ENCODE measurements at places on chromosomes 1 and 21.
A peak's percentile ranks its signal among the peaks of the same experiment; 100 is the strongest.

DNA sequence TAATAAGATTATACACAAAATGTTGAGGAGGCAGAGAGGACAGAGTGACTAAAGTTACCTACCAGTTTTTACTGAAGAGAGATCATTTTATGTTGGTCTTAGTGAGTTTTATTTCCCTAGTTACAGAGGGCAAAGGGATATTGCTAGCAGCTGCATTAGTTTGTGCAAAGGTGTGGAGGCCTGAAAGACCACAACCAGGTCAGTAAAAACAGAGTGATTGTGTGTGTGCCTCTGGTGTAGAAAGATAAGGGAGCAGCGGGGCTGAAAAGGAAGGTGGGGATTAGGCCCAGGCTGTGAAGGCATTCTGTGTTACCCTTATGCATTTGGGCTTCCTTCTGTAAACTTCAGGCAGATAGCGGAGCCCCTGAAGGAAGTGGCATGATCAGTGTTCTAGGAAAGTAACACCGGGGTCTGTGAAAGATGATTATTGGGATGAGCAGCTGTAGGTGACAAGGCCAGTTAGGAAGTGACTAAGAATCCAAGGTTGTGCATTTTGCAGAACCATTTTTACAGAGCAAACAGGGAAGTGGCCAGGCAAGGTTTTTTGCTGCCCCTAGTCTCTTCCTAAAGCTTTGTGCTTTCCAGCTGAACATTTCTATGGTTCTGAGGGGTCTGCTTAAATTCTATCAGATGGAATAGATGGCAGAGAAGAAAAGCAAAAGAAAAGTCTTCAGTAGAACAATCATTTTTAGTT is 3.7 kb downstream of the GADD45A start:
- no peak for DNase-seq

- DNase-seq: no peak
Observed at GRCh38 chr1:11285883-11286734, 13.1 kb downstream of the UBIAD1 start.

- no peak for DNase-seq
Observed at GRCh38 chr1:16235944-16236510, 956 bp downstream of the CPLANE2 start.

- no peak for DNase-seq
Observed at GRCh38 chr21:34661848-34662247, 6.9 kb upstream of the CLIC6 start.

DNA sequence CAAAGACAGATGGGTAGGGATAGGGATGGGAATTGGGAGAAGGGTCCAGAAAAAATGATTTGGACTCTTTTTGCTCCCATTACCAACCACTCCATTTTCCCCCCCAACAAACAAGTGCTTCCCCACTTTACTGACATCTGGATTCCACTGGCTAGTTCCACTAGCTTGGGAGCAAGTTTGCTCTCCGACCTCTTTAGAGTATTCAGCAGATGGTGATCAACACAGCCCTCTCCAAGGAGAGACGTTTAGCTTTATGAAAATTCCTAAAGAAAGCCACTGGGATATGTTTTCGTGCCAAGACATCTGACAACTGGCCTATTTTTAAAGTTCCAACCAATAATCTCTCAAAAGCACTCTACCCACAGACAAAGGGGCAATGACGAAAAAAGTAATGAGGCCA is 50.3 kb downstream of the ITPKB start:
- no peak for DNase-seq

- no peak for DNase-seq
Observed at GRCh38 chr1:56938646-56939045, 27.2 kb downstream of the C8B start.

GRCh38 chr1:6971699-6972098 is 186.4 kb downstream of the CAMTA1 start:
- DNase-seq: no peak

- peak; percentile 83 for DNase-seq
Observed at GRCh38 chr1:15152318-15153183, 996 bp upstream of the TMEM51 start.

DNA sequence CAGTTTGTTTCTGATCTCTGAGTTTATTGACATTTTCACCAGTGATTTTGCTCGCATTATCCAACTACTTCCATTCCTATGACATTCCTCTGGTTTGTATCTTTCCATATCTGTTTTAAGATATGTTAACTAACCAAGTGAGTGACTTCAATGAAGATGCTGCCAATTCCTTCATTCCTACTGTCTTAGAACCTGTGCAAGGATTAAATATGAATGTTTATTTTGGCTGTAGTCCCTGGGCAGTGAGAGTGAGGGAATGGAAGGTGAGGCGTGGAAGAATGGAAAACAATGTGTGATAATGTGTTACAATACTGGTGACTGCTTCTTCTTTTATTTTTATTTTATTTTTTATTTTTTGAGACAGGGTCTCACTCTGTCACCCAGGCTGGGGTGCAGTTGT is 183.0 kb downstream of the SDCCAG8 start:
- no peak for DNase-seq

DNA sequence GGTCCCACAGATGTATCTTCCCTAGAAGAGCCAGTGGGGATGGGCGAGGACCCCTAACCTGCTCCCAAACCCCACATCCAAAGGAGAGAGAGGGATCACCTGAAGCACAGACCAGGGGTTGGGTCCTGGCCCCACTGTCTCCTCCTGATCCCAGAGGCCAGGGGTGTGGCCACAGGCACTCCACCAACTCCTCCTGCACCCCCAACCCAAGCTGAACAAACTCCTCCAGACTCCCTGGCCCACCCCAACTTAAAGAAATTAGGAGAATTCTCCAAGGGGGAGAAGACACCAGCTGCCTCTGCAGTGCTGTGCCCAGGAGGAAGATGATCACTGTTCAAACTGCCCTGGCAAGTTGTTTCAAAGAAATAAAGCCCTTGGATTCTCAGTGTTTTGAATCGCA is 4.5 kb upstream of the PRAMEF12 start:
- no peak for DNase-seq

GRCh38 chr1:41241749-41242341 is at the start of gene SCMH1:
Gene SCMH1, minus strand, starts transcription at chr1:41242306. Its CDS starts 56,173 bp downstream, at chr1:41186133.
- DNase-seq: peak; percentile 70

GRCh38 chr1:52234708-52235107 is 92.8 kb downstream of the ZFYVE9 start:
- DNase-seq: no peak

DNA sequence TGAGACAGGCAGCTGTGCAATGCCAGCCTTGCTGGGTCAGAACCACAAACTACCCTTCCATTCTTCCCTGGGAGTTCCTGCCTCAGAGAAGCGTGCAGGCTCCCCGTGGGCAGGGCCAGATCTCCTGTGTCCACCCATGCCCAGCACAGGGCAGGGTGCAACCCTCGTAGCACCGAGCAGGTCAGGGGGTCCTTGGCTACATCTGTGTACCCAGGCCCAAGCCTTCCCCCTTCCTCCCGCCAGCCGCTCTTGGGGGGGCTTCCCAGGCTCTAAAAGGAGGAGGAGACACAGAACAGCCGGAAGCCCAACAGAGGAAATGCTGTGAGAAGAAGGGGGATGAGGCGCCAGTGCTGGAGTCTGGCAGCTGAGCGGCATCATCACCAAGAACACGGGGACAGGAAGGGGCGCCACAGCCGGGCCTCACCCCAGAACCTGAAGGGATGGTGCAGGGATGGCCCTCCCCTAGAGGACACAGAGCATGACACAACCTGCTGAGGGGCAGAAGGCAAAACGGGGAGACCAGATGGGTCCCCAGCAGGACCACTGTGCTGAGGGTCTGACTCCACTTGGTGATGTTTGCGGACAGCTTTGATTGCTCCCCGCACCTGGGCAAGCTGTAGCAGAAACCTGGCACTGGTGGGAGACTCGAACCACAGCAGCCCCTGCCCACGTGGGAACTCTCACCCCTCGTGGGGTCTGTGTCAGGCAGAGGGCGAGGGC is 233.2 kb downstream of the NPHP4 start:
- no peak for DNase-seq

DNA sequence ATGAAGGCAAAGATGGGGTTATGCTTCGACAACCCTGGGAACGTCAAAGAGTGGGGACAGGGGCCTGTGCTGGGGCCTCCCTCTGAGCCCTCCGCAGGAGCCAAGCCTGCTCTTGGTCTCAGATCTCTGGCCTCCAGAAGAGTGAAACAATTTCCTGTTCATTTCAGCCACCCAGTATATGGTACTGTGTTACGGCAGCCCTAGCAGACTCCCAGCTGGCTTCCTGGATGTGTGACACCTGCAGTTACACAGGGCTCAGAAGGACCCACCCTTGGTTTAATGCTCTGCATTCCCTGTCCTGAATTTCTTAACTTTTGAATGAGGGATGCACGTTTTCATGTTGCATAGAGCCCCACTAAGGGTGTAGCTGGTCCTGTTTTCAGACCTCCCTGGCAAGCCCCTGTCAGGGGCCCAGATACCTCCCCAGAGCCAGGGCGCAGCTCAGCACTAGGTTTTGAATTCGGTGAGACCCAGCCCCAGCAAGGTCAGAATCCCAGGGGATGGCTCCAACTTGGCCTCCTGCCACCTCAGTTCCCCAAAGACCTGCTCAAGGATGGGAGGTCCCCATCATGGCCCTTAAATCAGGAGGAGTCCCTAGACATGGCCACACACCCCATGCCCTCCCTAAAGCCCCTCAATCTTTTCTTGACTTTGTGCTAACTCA is 79.0 kb upstream of the IFFO2 start:
- DNase-seq: peak; percentile 5

- DNase-seq: no peak
Observed at GRCh38 chr21:37658817-37659458, 257.3 kb downstream of the KCNJ6 start.

GRCh38 chr1:147475488-147475887 is 65.8 kb upstream of the BCL9 start:
- DNase-seq: no peak

GRCh38 chr1:10380594-10381275 is 18.1 kb upstream of the PGD start:
- DNase-seq: no peak

DNA sequence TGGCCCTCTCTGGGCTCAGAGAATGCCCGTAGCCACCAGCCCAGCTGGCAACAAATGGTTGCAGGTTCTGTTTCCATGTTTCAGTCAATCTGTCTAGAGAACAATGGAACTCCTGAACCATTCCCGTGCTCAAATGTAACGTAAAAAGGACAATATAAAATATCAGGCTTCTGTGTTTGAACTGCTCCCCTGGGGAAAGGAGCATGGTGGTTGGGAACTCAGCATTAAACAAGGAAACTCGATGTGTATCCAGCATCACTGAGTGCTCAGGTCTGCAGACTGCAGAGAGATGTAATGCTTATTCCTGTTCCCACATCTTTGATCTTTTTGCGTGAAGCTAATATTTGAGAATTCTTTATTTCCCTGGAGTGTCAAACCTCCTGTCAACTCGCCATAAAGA is 326.5 kb downstream of the KIF26B start:
- no peak for DNase-seq

DNA sequence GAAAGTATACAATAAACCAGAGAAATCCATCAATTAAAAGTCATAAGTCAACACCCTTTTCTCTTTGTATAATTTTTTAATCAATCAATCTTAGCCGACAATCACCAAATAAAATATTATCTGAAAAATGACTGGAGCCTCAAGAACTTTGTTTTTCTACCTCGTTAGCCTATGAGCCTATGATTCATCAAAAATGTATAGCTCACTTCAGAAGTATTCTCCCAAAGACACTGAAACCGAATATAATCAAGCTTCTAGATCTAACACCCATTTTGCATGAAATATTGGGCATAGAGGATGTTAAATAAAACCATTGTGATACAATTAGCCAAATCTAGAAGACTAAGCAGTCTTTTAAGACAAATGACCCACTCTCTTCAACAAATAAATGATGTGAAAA is 17.8 kb upstream of the RSBN1 start:
- no peak for DNase-seq

GRCh38 chr1:199042193-199042592 is 403.4 kb downstream of the PTPRC start:
- no peak for DNase-seq

- DNase-seq: no peak
Observed at GRCh38 chr1:198575292-198575691, 34.8 kb upstream of the ATP6V1G3 start.

- peak; percentile 61 for DNase-seq
Observed at GRCh38 chr1:151720974-151721787, at the start of gene RIIAD1. Gene RIIAD1, plus strand, starts transcription at chr1:151721522. Its CDS starts 15 bp downstream, at chr1:151721537.

- peak; percentile 4 for DNase-seq
Observed at GRCh38 chr1:53642607-53643006, 96.4 kb downstream of the GLIS1 start.

GRCh38 chr21:15062606-15062965 is 2.2 kb downstream of the NRIP1 start:
- no peak for DNase-seq

DNA sequence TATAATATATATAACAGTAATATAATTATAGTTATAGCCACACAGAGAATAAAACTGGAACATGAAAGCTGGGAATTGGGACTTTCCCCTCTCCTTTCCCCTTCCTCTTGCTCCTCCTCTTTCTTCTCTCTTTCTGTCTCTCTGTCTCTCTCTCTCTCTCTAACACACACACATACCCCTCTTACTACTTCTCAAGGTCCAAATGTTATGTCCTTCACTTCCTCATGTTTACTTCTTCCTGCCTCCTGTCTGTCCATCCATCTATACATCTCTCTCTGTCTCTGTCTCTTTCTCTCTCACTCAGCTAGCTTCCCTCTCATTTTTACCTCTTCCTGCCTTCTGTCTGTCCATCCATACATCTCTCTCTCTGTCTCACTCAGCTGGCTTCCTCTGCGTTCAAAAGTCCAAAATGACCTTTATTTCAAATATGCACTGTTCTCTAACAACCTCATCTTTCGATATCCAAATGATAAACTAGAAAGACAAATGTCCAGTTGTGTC is 261.1 kb downstream of the SIPA1L2 start:
- no peak for DNase-seq

- DNase-seq: no peak
Observed at GRCh38 chr1:185520188-185520920, 203.3 kb upstream of the IVNS1ABP start.

GRCh38 chr1:11862890-11863289 is 4.1 kb upstream of the NPPB start:
- no peak for DNase-seq

- DNase-seq: no peak
Observed at GRCh38 chr21:38272215-38272614, 15.4 kb downstream of the KCNJ15 start.

DNA sequence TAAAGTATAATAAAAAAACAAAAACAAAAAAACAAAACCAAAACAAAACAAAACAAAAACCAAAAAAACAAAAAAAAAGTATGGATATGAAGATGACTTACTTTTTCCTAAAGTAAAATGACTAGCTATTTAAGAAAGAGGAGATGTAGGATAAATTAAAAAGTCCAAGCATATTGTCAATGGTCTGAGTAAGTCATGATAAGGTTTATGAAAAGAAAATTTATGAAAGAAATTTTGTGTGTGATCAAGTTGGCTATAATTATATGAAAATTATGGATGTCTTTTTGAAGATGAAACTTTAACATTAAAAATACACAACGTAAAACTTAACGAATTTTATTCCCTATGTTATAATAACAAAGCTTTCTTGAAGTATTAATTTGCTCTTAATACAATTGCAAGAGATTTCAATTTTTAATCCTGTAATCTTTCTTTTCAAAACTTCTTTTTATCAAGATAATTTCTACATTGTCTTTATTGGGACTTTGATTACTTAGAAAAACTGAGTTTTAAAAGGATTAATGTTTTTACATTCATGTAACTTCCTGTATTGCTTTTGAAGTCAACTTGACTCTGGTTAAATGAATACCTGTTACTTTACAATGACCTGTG is 200.9 kb upstream of the IVNS1ABP start:
- DNase-seq: no peak
